ENCODE measurements at places on chromosomes 7 and 10. TPM values are rescaled to one million over a fixed set of nuclear protein-coding genes. Genes with fewer than 3 reads are reported as not detected.

DNA sequence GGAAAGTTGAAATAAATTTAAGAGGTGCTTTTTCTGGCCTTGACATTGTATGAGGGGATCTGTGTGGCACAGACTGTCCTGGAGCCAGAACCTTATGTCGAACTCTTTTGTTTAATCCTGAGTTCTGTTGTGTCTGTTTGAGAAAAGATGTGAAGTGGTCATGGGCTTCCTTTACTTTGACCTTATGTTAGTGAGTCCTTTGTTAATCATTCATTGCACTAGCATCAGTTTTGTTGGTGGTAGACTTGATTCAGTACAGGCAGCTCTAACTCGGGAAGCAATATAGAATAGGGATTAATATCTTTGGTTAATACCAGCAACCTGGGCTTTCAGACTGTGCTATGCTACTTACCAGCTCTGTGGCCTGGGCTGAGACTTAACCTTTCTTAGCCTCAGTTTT lies 123.9 kb upstream of the FZD1 start:
- DNase-seq, result no peak

DNA sequence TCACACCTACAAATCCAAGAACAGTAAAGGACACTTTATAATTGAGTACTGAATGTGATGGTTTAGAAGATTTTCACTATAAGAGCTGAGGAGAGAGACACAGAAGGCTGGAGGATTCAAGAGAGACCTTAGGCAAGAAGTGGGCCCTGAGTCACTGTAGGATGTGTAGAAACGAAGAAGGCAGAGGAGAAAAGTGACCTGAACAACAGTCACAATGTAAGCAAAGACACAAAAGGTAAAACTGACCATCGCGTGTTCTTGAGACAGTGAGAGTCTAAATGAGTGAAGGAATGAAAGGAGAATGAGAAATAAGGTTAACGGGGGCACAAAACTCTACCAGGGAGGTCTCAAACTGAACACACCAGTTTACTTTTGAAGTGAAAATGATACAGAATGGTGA lies 298.2 kb upstream of the LRGUK start:
- no peak for DNase-seq

DNA sequence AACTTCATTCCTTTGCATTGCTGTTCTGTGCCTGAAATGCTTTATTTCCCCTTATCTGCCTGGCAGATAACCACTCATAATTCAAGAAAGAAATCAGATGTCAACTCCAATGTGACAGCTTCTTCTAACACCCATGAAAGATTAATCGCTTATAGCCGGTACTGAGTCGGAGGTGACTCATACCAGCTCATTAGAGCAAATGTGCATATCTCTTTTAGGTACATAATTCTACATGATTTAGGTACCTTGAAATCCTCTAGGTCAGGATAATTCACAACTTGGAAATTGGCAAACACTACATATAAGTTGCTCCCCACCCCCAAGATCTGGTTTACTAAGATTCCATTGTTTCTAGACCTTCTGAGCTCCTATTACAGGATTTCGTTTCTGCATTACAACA lies 554.4 kb upstream of the SORCS1 start:
- no peak for DNase-seq

DNA sequence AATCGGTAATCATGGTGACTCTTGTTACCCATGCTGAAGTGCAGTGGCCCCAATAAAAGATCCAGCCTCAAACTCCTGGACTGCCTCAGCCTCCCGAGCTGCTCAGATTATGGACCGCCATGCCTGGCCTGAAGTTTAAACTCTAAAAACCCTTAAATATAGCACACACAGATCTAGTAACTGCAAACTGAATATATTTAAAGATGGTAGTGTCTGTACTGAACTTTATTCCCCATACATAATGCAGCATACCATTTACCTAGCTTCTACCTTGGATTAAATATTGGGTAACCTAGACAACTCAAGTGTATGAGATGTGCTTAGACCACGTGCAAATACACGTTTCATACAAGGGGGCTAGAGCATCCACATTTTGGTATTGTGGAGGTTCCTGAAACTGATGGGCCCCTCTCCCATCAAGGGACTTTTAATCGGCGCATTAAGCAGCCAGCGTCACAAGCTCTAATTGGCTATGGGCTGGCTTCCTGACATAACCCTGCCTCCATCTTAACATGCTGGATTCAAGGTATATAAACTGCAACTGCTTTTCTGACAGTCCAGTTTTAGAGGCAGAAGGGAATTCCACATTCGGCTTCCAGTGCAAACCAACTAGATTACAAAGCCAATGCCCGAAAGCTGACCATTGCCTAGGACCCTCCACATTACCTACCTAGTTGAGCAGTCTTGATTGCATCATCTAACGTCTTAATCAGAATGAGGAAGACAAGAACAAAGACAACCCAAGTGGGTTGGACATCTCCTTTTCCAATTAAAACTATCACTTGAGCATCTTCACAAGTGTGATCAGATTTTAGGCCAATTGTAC lies 13.0 kb downstream of the HNRNPA2B1 start:
- no peak for DNase-seq

The CREB5 gene
- polyA plus RNA-seq, result 2.4 TPM

The SUN1 gene
- 324 TPM for polyA plus RNA-seq
